ENCODE measurements at places on chromosomes 5 and 9.

- no peak for DNase-seq
These were observed 320.4 kb upstream of the CCNH start for GRCh38 chr5:87732875-87733768.

DNA sequence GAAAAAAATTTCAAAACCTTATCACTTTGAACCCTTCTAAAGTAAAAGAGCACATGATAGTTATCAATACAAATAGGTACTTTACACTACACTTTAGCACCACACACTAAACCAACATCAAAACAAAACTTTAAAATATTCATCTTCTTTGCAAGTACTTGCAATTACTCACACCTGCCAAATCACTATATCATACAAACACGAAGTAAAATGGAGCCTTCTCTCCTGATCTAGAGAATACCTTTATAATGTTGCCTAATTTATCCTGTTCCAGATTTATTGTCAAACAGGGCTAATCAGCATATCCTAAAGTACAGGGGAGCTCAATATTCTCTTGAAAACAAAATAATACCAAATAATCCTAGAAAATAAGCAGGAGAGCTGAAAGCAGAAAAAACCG lies 3.0 kb downstream of the RNF145 start:
- DNase-seq = no peak

DNA sequence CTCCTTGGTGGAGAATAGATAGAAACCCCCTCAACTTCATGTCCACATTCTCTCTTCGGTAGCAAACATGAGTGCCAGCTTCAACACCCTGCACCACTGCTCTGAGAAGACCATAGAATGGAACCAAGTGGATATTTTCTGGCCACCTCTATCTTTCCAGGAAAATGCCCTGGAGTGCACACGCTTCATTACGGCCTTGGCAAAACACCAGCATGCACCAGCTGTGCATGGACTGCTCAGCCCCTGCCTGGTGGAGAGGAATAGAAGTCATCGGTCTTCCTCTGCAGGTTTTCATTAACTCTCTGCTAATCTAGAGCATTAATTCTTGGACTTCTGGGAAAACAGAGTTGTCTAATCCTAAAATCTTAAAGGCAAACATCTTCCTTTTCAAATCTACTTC lies 211.6 kb upstream of the TMEM161B start:
- DNase-seq = no peak

GRCh38 chr5:58933891-58934628 lies 351.2 kb downstream of the RAB3C start:
- no peak for DNase-seq

- DNase-seq = no peak
These were observed 34.8 kb downstream of the VAV2 start for GRCh38 chr9:133957328-133957727.

Measured in NCI-H510A treated with DMSO at 0.1 percent for 48 hours (cell line).